A549 treated with AZD2906 at 1 μM for 4 hours (cell line): ENCODE measurements at places on chromosomes 3 and 15. TPM values are rescaled to one million over a fixed set of nuclear protein-coding genes. Genes with fewer than 3 reads are reported as not detected.

Gene SCG3
- 0.03 to 0.06 TPM (median 0.05 TPM) in 4 of 5 replicates, not detected in the other for total RNA-seq

Gene RNF168
- 3.2 to 4.4 TPM (median 3.7 TPM) in 5 replicates for total RNA-seq

Gene AGBL1
- total RNA-seq = not detected in 5 replicates

Gene IL17RE
- 1.7 to 1.9 TPM (median 1.8 TPM) in 5 replicates for total RNA-seq

Gene ZKSCAN7
- total RNA-seq = not detected in 5 replicates
